ENCODE measurements at places on chromosomes 3 and 15.

DNA sequence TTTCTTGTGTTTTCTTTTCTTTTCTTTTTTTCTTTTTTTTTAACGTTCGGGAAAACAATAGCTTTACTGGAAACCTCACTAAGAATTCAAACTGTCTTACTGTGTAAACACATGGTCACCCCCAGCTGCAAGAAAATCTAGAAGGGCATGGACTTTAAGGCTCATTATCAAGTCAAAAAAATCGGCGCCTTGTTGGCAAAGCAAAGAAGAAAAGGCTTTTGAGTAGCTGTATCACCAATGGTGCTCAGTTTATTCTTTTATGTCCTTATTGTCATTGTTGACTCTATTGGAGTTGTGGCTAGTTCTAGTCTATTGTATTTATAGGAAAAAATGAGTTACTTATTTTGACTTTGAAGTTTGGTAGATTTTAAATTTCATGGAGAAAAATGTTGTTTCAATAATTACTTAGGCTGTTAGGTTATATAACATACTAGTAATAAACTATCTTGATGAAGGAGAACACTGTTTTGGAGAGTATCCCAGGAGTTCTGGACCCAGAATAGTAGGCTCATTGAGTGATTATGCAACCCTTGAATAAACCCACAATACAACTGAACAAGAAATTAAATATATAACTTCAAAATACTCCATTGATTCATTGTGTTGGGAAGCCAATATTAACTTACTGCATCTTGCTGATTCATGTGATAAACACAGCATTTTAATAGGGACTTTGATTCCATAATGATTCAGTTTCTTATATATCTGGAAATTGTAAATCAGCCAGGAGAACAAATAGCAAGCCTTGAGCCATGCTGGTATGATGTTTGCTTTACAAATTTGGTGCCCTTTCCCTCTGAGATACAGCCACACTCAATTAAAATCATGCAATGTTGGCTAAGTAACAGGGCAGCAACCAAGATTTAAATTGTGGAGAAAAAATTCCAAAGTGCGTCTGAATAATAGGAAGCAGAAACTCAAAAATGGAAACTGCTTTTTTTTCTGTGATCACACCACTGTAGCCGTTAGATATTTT, 27.8 kb upstream of the GOLIM4 start:
- no peak overlapping the region for H3K27ac ChIP-seq
- no peaks in the 10 kb centered on the region for H3K27me3 ChIP-seq
- no peaks in the 10 kb centered on the region for H3K36me3 ChIP-seq
- no peak for DNase-seq
- H3K4me3 ChIP-seq, result no peak overlapping the region

- no peaks in the 10 kb centered on the region for H3K36me3 ChIP-seq
- H3K27ac ChIP-seq, result no peak overlapping the region
- DNase-seq, result no peak
- no peaks in the 10 kb centered on the region for H3K4me1 ChIP-seq
These were observed 82.5 kb downstream of the CHST2 start for GRCh38 chr3:143201870-143202752.

- DNase-seq, result no peak
- no peaks in the 10 kb centered on the region for H3K36me3 ChIP-seq
- no peaks in the 10 kb centered on the region for H3K4me1 ChIP-seq
- no peaks in the 10 kb centered on the region for H3K27me3 ChIP-seq
- no peak overlapping the region for H3K4me3 ChIP-seq
These were observed 574.9 kb downstream of the DIPK2A start for GRCh38 chr3:144546539-144546938.

DNA sequence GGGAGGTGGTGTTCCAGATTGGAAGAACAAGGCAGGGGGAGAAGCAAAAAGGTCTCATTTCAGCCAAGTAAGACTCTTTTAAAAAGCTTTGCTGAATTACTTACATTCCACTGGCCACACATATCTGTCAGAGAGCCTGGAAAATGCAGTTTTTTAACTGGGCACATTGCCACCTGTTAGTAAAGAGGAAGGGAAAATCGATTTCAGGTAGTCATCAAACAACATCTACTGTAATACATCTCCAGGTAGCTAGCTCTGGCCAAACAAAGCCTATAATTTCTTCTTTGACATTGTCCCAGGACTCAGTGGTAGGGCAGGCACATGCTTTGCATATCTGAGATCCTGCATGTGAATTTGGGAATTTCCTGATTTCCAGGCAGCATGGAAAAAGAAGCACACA, 480.7 kb upstream of the SUCLG2 start:
- H3K36me3 ChIP-seq, result no peaks in the 10 kb centered on the region
- H3K4me1 ChIP-seq, result no peaks in the 10 kb centered on the region
- no peak overlapping the region for H3K4me3 ChIP-seq
- DNase-seq, result no peak

DNA sequence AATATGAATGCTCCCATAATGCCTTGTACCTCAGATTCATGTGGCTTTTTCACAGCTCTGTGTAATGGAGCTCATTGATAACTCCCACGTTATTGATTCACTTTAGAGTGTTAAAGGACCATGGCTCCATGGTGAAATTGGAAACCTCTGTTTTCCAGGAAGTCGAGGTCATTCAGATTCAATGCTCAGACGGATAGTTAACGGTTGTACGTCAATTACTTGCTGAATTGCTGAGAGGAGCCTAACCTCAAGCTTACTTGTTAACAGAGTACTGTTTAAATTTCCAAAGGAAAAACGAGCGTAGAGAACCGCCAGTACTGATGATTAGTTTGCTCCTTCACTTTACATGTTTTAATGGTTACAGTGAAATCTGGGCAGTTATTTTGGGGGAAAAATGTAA, 11.1 kb downstream of the ABHD17C start:
- H3K4me1 ChIP-seq, result no peaks in the 10 kb centered on the region
- no peak for DNase-seq
- no peak overlapping the region for H3K4me3 ChIP-seq
- no peaks in the 10 kb centered on the region for H3K36me3 ChIP-seq
- no peak overlapping the region for H3K27ac ChIP-seq

DNA sequence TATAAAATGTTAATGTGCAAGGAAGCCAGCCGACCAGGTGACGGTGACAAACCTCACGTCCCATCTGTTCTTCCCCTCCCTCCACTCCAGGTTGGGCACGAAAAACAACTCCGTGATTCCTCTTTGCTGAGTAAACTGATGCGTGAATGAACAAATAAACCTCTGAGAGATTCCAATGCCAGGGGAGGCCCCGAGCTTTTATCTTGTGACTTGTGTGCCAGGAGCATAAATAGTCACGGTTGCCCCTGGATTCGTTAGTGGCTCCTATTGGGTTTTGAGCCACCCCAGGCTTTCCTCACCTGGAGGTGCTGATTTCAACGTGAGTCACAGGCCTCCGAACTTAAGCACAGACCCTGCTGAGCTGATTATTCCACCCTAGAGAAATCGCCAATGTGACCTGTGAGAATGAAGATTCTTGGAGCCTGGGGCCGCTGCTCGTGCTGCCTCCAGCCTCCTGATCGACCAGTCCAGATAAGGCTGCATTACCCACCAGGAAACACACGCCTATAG, 119.2 kb downstream of the SHQ1 start:
- H3K27ac ChIP-seq, result no peak overlapping the region
- no peak for DNase-seq
- H3K4me3 ChIP-seq, result no peak overlapping the region
- H3K4me1 ChIP-seq, result no peaks in the 10 kb centered on the region
- no peaks in the 10 kb centered on the region for H3K27me3 ChIP-seq
- H3K36me3 ChIP-seq, result no peaks in the 10 kb centered on the region

- H3K27ac ChIP-seq, result no peak overlapping the region
- H3K4me3 ChIP-seq, result no peak overlapping the region
- H3K36me3 ChIP-seq, result no peaks in the 10 kb centered on the region
- no peaks in the 10 kb centered on the region for H3K27me3 ChIP-seq
These were observed 235.7 kb downstream of the SATB1 start for GRCh38 chr3:18189282-18190050.

DNA sequence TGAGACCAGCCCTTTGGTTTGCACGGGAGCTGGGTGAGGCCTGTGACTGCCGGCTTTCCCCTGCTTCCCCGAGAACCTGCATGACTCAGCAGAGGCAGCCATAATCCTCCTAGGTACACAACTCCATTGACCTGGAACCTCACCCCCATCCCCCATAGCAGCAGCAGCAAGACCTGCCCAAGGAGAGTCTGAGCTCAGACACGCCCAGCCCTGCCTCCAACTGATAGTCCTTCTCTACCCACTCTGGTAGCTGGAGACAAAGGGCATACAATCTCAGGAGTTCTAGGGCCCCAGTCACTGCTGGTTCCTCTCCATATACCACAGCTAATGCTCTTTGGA, 141.0 kb upstream of the ARHGEF26 start:
- no peaks in the 10 kb centered on the region for H3K36me3 ChIP-seq
- no peak overlapping the region for H3K27ac ChIP-seq
- H3K4me1 ChIP-seq, result peaks cover 4% of the 10 kb centered on the region
- DNase-seq, result no peak
- no peak overlapping the region for H3K4me3 ChIP-seq
